ENCODE measurements at places on chromosomes 5 and 9. TPM values are rescaled to one million over a fixed set of nuclear protein-coding genes. Genes with fewer than 3 reads are reported as not detected.

DNA sequence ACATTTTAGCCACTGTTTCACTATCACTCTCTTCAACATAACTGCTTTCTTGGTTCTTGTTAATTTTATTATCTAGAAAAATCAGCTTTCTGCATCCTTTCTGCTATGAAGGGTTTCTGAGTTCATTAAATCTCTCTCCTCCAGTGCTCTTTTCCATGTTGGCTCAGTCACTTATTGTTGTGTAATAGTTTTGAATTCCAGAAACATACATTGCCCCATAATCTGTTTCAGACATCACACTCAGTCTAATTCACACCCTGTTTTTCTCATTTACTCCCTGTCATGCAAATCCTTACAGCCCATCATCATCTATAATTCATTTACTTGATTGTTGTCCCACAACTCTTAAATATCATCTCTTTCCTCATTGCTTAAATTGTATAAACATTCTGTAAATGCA lies 176.1 kb upstream of the CDH12 start:
- H3K36me3 ChIP-seq, result no peaks in the 10 kb centered on the region
- no peaks in the 10 kb centered on the region for H3K27me3 ChIP-seq
- H3K4me1 ChIP-seq, result peaks cover 19% of the 10 kb centered on the region
- H3K27ac ChIP-seq, result no peak overlapping the region
- no peak overlapping the region for H3K4me3 ChIP-seq

GRCh38 chr5:150457121-150457520 lies 7.6 kb upstream of the RPS14 start:
- DNase-seq, result no peak
- H3K4me3 ChIP-seq, result no peak overlapping the region
- H3K4me1 ChIP-seq, result peaks cover 8% of the 10 kb centered on the region
- no peaks in the 10 kb centered on the region for H3K27me3 ChIP-seq

GRCh38 chr5:150114773-150115408 lies 28.5 kb upstream of the CSF1R start:
- no peak overlapping the region for H3K4me3 ChIP-seq
- H3K36me3 ChIP-seq, result no peaks in the 10 kb centered on the region
- no peak overlapping the region for H3K27ac ChIP-seq

DNA sequence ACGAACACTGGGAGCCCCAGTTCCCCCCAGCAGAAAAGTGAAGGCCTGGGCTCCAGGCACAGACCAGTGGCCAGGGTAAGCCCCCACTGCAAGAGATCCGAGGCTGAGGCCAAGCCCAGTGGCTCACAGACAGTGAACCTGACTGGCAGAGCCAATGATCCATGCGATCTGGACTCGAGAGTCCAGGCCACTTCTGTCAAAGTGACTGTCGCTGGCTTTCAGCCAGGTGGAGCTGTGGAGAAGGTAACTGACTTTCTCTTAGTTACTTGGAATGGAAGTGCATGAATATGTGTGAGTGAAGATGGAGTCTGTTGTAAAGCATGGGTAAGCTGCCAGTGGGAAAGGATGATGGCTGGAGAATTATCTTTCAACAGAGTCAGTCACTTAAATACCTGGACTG lies 99.7 kb downstream of the GOLPH3 start:
- H3K27ac ChIP-seq, result no peak overlapping the region
- no peaks in the 10 kb centered on the region for H3K4me1 ChIP-seq
- peaks cover 45% of the 10 kb centered on the region for H3K36me3 ChIP-seq
- H3K27me3 ChIP-seq, result no peaks in the 10 kb centered on the region
- no peak for DNase-seq

DNA sequence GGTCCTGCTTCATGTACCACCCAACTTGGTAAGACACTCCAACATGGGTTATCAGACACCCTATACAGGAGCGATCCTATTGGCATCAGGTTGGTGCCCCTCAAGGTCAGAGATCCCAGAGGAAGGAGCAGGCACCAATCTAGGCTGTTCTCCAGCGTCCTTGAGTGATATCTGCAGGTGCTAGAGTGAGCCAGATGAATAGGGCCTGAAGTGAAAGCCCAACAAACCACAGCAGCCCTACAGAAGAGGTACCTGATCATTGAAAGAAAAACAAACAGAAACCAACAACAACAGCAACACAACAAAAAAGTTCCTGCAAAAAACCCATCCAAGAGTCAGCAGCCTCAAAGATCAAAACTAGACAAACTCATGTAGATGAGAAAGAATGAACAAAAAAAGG lies 584.8 kb downstream of the HINT1 start:
- H3K4me1 ChIP-seq, result no peaks in the 10 kb centered on the region
- no peak overlapping the region for H3K27ac ChIP-seq
- no peaks in the 10 kb centered on the region for H3K27me3 ChIP-seq
- H3K4me3 ChIP-seq, result no peak overlapping the region
- no peak for DNase-seq

- H3K4me3 ChIP-seq, result no peak overlapping the region
- DNase-seq, result peak; percentile 94
- H3K27ac ChIP-seq, result no peak overlapping the region
- no peaks in the 10 kb centered on the region for H3K36me3 ChIP-seq
- no peaks in the 10 kb centered on the region for H3K27me3 ChIP-seq
- H3K4me1 ChIP-seq, result peaks cover 19% of the 10 kb centered on the region
Observed at GRCh38 chr5:72600391-72600981, 93.3 kb upstream of the ZNF366 start.

- H3K27ac ChIP-seq, result peak overlapping the region; percentile 1
- no peak overlapping the region for H3K4me3 ChIP-seq
- peaks cover 63% of the 10 kb centered on the region for H3K4me1 ChIP-seq
Observed at GRCh38 chr9:135887021-135887507, 20.3 kb downstream of the CAMSAP1 start.

- H3K36me3 ChIP-seq, result peaks cover 26% of the 10 kb centered on the region
- peak within 1 kb of the TSS; percentile 96 for H3K4me3 ChIP-seq
- DNase-seq, result peak; percentile 93
- H3K27me3 ChIP-seq, result no peaks in the 10 kb centered on the region
- peak within 1 kb of the TSS; percentile 91 for H3K27ac ChIP-seq
Observed at GRCh38 chr5:134411546-134412266, at the start of gene CDKN2AIPNL. Gene CDKN2AIPNL (minus strand): TSS chr5:134411881. CDS start chr5:134411854, 27 bp downstream.

Gene IFNE
- total RNA-seq, result 2.4 TPM

Gene PTGDS
- 1.8 TPM for total RNA-seq

Gene CCL27
- total RNA-seq, result 0.49 TPM

Gene MAST4
- total RNA-seq, result 26.8 TPM
